ENCODE measurements at places on chromosomes 7 and 10.

DNA sequence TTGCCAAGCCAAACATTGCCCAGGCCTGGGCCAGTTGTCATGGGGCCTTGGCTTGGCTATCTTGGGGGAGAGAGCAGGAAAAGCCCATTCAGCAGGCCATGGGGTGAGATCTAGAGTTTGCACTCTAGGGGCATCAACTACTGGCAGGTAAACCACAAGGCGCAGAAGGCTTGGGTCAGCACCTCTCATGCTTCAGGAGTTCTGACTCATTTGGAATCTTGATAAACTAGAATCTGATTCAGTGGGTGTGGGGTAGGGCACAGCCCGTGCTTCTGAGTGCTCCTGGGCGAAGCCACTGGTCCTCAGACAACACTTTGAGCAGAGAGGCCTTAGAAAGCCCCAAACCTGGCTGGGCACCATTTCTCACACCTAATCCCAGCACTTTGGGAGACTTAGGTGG is 81.1 kb downstream of the RGS10 start:
- DNase-seq = no peak

DNA sequence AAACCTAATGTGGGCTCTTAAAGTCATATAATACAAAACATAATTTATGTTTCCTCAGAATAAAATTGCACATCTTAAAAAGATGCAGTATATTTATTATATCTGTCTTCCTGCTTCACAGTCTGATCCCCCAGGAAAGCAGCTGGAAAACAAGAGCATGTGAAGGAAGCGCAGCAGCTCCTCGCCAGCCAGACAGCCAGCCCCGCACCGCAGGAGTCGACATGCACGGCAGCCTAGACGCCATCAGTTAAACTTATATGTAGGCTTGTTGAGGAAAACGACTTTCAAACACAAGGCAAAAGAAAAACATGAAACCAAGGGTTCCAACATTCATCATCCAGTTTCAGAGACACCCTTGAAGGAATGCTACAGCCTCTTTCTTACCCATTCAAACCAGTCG is 59.0 kb downstream of the PAXIP1 start:
- DNase-seq = no peak

- no peak for DNase-seq
Observed at GRCh38 chr10:110651044-110651958, 7.2 kb downstream of the RBM20 start.

- DNase-seq = no peak
Observed at GRCh38 chr7:96675548-96675947, 34.1 kb downstream of the SEM1 start.

DNA sequence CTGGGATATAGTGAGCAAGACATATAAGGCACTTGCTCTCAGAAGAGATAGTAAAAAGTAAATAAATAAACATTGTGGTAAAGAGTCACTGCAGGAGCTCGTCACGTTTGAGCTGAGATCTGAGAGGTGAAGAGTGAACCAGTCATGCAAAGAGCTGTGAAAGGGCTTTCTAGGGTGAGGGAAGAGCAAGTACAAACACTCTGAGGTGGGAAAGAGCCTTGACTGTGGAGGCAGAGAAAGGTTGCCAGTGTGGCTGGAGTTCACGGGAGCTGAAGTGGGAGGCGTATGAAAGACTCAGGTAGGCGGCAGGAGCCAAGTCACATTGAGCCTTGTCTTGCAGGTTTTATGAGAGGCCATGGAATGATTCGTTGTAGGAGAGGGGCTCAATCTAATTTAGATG is 141.0 kb downstream of the C1GALT1 start:
- DNase-seq = no peak

- no peak for DNase-seq
Observed at GRCh38 chr7:21011153-21011552, 224.5 kb upstream of the SP8 start.

DNA sequence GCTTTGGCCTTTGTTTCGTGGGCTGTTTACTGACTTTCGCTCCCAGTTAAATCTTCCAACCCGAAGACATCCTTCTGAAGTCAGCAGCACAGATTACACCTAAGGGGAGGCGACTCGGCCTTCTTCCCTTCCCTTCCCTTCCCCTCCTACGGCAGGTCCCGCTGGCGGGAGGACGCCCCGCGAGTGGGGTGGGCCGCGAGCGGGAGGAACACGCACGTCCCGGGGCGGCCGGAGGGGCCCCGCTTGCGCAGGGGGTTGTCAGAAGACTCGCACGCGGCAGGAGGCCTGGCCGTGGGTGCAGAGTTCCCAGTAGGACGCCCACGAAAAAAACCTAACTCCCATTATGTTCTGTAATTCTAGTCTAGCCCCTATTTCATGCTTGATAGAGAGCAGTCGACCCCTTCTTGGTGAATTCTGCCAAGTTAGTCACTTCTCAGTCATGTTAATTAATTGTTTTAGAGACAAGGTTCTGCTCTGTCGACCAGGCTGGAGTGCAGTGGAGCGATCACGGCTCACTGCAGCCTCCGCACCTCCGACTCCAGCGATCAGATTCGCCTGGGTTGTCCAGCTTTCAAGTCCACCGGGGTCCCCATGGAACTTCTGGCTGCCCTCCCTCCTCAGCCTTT is 19.2 kb upstream of the ZNF32 start:
- no peak for DNase-seq

- DNase-seq = peak; percentile 65
Observed at GRCh38 chr7:102836191-102836919, 76.4 kb upstream of the LRRC17 start.

- DNase-seq = no peak
Observed at GRCh38 chr10:96797485-96797884, 34.6 kb upstream of the LCOR start.

DNA sequence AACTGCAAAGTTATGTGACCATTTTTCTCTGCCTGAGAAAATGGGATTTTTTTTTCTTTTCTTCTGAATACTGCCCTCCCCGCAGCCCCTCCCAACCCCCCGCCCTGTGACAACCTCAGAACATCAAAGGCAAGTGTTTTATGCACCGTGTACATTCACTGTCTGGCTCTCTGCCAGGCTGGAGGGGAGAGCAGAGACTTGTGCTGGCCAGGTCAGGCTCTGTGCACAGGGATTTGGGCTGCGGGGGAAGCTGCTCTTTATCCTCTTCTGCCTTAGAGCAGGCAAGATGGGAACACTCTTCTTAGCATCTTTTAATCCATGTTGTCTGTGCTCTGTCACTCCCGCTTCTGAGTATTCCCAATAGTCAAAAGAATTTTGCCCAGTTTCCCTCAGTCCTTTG is 195.1 kb downstream of the CCSER2 start:
- DNase-seq = no peak

DNA sequence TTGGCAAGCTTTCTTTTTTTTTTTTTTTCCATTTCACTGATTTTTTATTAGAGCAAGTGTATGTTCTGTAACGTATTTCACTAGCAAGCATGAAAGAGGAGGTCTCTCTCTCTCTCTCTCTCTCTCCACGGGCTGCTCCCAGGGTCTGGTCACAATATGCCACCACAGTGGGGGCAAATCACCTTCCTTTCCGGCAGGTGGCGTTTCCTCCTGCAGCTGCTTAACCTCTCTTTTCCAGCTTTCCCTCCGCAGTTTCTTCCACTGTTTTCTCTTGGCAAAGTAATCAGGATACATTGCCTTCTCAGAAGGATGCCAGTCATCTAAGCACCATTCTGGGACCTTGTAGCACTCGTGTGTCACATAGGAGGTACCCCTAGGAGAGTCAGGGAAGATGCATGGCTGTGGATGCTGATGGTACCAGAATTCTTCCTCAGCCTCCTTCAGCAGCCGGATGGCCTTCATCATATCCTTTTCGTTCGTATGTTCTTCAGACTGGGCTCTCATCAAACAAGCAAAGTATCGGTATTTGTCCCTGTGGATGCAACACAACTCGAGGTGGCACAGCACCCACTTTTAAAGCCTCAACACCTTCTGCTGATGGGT is 197.3 kb upstream of the PODXL start:
- no peak for DNase-seq

DNA sequence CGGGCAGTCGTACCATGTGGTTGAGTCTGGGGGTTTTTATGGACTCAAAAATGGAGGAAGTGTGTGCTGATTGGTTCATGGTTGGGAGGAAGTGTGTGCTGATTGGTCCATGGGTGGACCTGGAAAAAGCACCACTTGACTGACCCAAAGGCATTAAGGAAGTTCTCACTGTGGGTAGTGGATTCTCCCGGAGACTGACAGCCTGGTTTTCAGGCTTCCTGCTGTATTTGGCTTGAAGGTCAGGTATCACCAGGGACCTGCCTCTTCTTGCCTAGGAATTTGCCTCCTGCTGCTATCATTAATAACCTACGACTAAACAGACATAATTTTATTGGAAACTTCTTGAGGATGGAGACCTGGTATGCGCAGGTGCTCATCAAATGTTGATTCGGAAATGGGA is 268.8 kb upstream of the LRGUK start:
- no peak for DNase-seq

DNA sequence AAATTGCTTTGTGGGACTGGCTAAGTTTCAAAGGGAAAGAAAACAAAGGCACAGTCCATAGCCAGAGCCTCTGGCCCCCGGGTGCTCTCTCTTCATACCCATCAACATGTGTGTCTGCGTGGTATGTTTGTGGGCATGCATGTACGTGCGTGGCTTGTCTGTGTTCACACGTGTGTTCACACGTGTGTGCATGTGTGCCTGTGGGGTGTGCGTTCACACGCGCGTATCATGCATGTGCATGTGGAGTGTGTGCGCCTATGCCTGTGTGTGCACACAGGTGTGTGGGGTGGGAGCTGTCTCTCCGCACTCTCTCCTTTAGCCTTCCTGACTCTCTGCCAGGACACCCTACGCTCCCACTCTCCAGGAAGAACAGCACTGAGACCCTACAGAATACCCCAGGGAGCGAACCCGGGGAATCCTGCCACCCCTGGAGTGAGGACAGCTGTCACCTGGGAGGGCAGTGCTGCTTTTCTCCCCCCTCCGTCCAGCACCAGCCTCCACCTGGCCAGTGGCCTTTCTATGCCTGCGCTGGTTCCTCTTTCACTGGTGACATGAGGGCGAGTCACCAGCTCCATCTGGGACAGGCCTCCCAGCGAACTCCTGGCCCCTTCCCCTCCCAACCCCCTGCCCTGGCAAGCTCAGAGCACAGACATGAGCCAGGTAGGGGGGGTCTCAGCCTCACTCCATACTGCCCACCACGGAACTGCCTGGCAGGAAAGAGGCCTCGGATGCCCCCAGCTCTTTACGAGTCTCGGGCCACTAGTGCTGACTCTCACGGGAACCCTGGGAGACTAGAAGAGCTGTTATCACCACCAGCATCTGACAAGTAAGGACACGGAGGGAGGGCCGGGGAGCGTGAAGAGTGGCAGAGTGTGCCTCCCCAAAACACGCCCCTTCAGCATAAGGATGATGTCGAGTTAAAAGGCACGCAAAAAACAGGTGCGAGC is 16.5 kb downstream of the WDR86 start:
- DNase-seq = no peak

GRCh38 chr7:101097561-101097960 is 12.3 kb downstream of the TRIM56 start:
- no peak for DNase-seq

DNA sequence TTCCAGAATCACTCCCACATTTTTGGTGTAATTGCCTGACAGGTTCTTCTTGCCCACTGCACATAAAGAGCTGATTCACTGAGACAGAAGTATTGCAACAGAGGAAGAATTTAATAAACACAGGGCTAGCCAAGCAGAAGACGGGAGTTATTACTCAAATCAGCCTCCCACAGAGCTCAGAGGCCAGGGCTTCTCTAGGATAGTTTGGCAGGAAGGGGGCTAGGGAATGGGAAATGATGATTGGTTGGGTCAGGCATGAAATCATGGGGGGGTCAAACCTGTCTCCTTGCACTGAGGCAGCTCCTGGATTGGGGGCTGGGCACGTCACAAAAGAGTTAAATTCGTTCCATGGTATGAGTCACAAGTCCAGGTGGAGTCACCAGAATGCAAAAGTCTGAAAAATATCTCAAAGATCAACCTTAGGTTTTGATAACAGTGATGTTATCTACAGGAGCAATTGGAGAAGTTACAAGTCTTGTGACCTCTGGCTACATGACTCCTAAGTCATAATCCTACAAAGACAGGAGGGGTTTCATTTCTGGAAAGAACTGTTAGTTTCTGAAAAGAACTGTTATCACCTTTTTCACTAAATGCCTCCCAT is 30.2 kb upstream of the ERCC6 start:
- no peak for DNase-seq

DNA sequence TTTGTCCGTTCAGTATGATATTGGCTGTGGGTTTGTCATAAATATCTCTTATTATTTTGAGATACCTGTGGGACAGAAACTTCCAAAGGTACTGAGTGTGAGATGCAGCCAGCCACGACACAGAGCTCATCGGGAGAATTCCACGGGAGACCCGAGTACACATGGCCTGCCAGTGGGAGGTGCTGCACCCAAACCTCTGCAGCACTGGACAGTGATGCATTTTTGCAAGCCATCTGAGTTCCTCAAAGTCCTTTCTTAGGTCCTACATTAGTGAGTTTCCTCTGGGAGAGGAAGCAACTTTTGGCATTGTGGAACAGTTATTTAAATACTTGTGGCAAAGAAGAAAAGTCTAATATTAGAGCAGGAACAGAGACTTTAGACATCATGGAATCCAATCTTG is 77.5 kb downstream of the ARID5B start:
- DNase-seq = no peak

DNA sequence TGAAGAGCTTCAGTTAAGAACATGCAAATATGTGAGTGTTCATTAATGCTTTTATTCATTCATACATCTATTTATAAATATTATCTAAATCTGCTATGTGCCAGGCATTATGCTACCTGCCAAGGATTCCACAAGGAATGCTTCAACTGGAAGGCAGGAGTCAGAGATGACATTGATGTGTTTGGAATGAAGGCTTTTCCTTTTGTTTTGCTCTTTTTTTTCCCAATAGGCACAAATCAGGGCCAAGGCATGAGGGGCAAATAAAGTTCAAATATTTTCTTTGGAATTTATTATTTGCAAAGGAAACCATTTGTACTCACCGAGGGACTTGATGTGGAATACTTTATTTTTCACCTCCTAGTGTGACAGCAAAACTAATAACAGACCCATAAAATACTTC is 530.3 kb downstream of the ARL4A start:
- no peak for DNase-seq

- DNase-seq = peak; percentile 9
Observed at GRCh38 chr10:67306588-67307205, 380.9 kb downstream of the LRRTM3 start.

- no peak for DNase-seq
Observed at GRCh38 chr7:143733876-143734275, 23.6 kb downstream of the CTAGE6 start.

DNA sequence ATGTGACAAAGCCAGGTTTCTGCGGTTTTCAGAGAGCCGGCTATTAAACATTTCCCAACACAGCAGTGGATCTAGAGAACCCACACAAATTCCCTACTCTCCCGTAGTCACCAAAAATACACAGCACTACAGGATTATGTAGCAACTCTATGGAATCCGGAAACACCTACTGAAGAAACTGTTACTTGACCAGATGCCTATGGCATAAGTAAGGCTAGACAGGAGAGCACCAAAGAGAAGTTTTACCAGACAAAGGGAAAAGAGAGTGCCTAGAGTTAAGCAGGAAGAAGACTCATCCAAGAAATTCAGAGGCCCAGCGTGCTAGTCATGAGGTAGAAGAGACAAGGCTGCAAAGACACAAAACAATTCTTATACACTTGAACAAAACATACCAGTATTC is 321.1 kb downstream of the PARD3 start:
- DNase-seq = no peak

- no peak for DNase-seq
Observed at GRCh38 chr10:14687340-14687739, 87.4 kb downstream of the FAM107B start.
